ENCODE measurements at places on chromosomes 3 and 15.
A peak's percentile ranks its signal among the peaks of the same experiment; 100 is the strongest.

- DNase-seq: no peak
Observed at GRCh38 chr3:148054999-148055398, 642.7 kb upstream of the AGTR1 start.

GRCh38 chr3:42514876-42515275 lies 12.4 kb downstream of the VIPR1 start:
- no peak for DNase-seq

- DNase-seq: no peak
Observed at GRCh38 chr15:68639926-68640600, 61.3 kb downstream of the CORO2B start.

GRCh38 chr3:13110678-13111116 lies 37.5 kb upstream of the IQSEC1 start:
- no peak for DNase-seq

- DNase-seq: no peak
Observed at GRCh38 chr3:169493521-169494141, 169.9 kb downstream of the MECOM start.

DNA sequence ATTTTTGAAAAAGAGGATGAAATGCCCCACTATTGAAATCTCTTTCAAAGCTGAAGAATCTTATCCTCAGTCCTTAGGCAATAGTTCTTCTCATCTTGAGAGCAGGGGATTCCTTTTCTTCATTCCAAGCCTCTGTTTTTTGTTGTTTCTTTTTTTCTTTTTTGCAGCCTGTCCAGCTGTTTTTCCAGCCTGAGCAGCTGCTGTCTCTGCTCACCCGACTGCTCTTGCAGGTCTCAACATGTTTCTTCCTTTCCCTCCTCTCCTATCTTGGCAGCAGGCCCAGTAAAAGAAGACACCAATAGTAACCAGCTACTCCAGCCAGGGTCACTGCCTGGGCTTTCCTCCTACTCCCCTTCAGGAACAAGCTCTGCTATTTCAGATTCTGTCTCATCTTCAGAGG lies 23.8 kb downstream of the MEX3B start:
- no peak for DNase-seq

DNA sequence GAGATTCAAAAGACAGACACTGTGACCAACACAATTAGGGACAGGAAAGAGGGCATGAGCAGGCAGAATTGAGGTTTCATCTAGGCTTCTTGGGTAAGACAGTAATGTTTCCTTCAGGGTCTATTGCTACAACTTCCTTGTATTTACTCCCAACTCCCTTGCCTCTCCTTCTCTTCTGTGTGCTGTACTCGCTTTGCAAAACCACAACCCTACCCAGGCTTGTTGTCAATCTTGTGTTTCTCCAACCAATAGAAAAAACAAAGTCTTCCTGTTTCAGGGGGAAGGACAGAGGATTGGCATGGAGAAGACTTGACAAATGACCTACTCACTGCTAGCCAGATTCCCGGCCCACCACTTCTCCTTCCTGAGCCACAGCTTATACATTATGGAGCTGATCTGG lies 36.3 kb upstream of the MASP1 start:
- DNase-seq: no peak

DNA sequence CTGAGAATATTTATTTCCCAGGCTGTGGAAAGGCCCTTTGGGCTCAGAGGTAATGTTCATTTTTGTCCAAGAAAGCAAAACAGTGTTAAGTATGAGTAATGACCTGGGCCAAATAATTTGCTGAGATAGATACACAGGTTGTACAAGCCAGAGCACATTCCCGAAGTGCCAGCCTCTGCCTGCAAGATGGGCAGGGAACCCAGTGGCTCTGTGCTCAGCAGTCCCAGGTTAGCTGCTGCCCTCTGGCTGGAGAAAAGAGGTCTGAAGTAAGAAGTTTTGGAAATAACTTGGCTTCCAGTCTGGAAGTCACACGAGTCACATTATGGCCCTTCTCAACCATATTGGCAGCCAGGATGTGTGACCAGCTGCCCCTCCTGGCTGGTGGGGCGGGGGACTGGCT lies 20.2 kb downstream of the MYZAP start:
- DNase-seq: no peak

- DNase-seq: no peak
Observed at GRCh38 chr3:184821034-184821433, 9.1 kb downstream of the VPS8 start.

GRCh38 chr3:55765398-55765797 lies 278.3 kb upstream of the WNT5A start:
- DNase-seq: no peak

GRCh38 chr3:5004319-5005152 lies 25.3 kb downstream of the BHLHE40 start:
- no peak for DNase-seq

DNA sequence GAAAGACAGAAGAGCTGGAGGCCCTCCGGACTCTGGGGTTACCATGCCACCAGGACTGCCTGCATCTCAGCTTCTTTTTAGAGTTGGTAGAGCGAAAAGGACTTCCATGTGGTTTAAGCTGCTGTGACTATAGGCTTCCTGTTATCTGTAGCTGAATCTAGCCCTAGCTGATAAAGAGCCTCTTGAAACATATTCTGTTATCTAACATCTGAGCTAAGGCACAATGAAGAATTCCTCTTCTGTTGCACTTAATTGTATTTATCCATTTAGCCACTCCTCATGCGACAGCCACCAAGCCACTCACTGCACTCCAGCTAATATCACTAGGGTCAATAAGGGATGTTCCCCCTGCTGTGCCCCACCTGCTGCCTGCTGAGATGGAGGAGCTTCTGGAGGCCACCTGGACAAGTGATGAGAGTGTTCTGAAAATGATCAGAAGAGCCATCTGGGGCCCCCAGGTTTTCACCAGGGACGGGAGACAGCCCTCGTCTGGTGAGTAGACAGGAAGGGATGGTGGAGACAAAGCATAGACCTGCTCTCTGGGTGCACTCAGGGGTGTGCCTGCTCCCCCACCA lies 94.6 kb upstream of the PLXNA1 start:
- no peak for DNase-seq

- DNase-seq: no peak
Observed at GRCh38 chr15:38085931-38086568, 151.6 kb downstream of the TMCO5A start.

DNA sequence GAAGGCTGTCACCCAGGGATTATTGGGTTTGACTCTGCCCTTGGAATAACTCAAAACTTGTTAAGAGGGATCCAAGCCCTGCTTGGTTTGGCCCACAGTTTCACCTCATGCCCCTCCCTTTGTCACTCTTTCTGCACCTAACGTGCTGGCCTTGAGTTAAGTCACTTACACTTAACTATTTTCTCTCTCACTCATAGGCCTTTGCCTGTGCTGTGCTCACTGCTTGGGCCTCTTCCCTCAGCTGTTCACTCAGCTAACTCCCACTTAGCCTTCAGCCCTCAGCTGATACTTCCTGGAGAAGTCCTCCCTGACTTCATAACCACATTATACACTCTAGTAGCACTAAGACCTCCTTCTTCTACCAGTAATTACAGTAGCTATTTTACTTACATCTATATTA lies 133.3 kb downstream of the CMSS1 start:
- no peak for DNase-seq

- DNase-seq: no peak
Observed at GRCh38 chr3:188747489-188747888, 424.3 kb upstream of the TPRG1 start.

GRCh38 chr3:146200461-146201220 lies 39.7 kb upstream of the PLOD2 start:
- no peak for DNase-seq

- DNase-seq: no peak
Observed at GRCh38 chr3:123723522-123724168, 138.8 kb upstream of the HACD2 start.

DNA sequence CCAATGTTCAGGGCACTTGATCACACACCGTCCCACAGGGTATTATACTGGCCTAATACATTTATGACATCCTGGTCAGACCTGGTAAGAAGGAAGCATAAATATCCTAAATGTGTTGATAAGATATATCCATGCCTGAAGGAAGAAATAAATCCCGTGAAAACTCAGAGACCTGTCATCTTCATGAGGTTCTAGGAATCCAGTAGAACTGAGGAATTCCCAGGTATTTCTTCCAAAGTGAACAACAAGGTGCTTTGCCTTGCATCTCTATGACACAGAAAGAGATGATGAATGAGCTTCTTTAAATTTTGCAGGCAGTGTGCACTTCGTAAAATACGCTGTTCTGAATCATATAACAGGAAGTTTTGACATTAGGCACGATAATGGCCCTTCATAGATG lies 78.1 kb upstream of the VGLL3 start:
- DNase-seq: no peak

GRCh38 chr3:171159024-171159821 lies 132.7 kb upstream of the SLC2A2 start:
- DNase-seq: no peak

GRCh38 chr15:90219421-90220141 lies 14.2 kb downstream of the CIB1 start:
- DNase-seq: peak; percentile 40

- DNase-seq: no peak
Observed at GRCh38 chr3:37859908-37860199, 1.8 kb upstream of the CTDSPL start.

DNA sequence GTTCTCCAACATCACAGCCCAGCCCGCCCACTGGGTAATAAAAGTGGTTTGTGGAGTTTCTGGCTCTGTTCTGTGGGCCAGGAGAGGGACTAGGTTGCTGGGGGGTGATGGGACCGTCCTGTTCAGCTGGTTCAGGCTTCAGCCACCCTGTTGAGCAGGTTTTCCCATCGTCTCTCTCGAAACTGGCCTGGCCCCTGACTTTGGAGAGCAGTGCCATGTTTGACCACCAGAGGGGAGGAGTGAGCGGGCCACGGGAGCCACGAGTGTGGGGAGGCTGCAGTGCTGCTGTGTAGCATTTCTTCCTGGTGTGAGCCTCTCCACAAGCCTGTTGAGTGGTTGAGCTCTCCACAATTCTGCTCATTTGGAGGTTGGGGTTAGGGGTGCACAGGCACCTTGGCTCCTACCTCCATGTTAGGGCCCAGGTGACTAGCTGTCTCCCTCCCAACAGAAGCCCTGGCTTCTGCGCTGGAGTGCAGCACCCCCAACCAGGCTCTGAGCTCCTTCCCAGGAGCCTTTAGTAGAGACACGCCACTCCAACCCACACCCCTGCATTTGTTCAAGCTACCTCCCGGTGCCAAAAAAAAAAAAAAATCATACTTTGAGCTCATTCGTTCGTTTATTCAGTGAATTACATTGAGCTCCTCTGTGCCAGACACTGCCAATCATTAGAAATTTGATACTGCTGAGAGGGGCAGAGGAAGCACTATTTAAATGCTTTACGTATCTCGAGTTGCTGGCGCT lies 13.9 kb downstream of the SPINT1 start:
- peak; percentile 72 for DNase-seq

- no peak for DNase-seq
Observed at GRCh38 chr15:38145651-38146111, 107.0 kb upstream of the SPRED1 start.

DNA sequence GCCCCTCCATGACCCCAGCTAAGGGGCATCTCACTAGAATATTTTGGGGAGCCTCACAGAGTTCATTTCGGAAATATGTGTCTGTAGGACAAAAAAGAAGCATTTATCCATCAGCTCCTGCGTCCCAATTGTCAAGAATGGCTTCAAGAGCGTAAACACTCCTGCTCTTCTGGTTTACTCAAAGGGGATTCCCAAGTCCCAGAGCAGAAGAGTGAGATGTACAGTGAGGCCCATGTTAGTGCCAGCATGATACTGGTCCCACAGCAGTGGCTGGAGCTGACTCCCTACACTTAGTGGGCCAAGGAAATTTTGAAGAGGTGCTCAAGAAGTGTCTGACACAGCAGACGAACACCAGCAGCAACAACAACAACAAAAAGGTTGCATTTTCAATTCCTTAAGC lies 34.9 kb upstream of the ARL8B start:
- DNase-seq: no peak

DNA sequence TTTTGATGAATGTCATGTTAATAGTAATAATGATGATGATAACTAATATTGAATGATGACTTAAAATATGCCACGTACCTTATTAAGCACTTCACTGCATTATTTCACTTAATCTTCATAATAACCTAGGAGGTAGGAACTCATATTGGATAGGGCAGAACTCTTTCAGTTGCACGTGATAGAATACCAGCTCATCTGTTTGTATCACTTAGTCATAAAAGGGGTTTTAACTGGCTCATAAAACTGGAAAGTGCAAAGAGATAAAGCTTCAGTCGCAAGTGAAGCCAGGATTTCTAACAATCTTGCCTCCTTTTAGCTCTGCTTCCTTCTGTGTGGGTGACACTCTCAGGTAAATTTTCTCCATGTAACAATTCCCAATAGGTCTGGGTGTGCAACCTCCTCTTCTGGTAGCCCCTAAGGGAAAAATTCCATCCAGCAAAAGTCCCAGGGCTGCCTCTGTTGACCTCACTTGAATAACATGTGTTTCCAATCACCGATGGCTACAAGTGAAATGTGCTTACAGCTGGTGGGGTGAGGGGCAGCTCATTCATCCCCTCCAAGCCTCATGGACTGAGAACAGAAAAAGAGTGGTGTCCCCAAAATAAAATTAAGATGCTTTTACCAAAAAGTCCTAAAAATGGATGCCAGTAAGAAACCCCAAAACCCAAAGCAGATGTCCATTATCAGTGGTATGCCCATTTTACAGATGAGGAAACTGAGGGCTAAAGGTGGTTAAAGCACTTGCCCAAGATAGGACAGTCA lies 9.3 kb downstream of the GXYLT2 start:
- no peak for DNase-seq

- DNase-seq: no peak
Observed at GRCh38 chr15:92343924-92344643, 49.6 kb upstream of the ST8SIA2 start.

- no peak for DNase-seq
Observed at GRCh38 chr3:194095464-194095863, 40.5 kb upstream of the HES1 start.
